Esophagus squamous epithelium (tissue), 5 donors: ENCODE measurements at places on chromosomes 11 and 22.

GRCh38 chr22:22487869-22488597 is 20.5 kb downstream of the ZNF280B start:
- DNase-seq, result no peak

DNA sequence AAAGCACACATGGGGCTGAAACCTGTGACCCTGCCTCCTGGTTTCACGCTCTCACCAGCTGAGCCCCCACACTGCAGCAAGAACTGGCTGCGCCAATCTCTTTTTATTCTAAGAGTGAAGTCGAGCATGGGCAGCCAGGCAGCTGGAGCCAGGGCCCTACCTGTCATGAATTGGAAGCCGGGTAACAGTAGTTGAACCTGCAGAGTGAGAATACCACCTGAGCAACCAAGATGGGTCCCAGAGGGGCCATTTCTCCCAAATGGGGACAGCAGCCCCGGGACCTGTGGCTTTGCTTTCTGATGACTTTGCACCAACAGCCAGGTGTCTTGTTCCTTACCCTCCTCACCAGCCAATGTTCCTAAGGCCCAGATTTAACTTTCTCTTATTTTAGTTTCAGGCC is 178.9 kb downstream of the GRIK4 start:
- DNase-seq, result no peak

- DNase-seq, result no peak
Measured at GRCh38 chr11:127105593-127106541, 105.3 kb upstream of the KIRREL3 start.

DNA sequence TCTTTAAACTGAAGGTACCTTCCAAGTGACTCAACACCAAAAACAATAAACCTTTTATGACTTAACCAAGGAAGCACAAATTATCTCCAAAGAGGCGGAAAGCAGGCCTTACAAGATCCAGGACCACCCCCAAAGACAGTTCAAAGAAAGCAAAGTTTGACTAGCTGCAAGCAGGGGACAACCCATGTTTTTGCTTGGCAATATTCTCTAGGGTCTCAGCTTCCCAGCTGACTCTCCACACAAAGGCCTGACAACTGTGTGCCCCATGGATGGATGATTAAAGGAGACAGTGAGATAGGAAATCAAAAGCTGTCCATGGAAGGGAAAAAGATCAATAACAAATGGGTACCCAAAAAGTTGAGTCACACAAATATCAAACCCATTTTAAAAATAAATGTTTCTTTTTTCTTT is 232.2 kb downstream of the DDX10 start:
- DNase-seq, result no peak

GRCh38 chr11:124322356-124322755 is 2.4 kb upstream of the OR8D2 start:
- DNase-seq, result no peak

GRCh38 chr22:45942787-45943493 is 34.0 kb downstream of the WNT7B start:
- DNase-seq, result no peak

DNA sequence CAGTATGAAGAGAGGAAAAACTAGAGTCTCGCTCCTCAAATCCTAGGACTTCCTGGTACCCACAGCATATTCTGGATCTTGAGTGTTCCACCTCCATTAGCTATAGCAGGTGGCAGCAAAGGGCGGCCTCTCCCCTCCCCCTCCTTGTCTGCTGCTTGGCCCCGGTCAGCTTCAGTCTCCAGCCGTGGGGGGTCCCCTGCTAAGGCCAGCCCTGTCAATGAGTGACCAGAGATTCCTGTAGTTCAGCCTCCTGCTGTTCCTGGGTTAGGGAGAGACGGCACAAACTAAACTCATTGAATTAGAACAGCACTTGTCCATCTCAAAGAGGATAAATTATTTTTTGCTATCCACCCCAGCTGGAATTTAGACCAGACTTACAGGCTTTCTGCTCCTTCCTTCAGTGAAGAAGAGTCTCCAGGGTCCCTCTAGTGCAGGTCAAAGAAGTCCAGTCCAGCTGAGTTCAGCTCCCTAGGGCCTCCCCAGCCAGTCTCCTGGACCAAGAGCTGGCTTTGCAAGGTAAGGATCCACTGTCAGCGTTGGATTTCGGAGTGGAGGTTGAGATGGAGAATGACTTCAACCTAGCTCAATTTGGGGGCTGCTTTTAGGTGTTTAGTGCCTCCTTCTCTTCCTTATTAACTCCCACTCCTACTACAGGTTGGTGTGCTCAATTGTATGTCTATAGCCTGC is 1.1 kb upstream of the PHLDB1 start:
- DNase-seq, result no peak
